ENCODE measurements at places on chromosomes 3 and 15.

GRCh38 chr3:8464668-8465067 is 37.0 kb upstream of the LMCD1 start:
- DNase-seq, result no peak

GRCh38 chr15:88385078-88385700 is 82.0 kb downstream of the MRPL46 start:
- no peak for DNase-seq

DNA sequence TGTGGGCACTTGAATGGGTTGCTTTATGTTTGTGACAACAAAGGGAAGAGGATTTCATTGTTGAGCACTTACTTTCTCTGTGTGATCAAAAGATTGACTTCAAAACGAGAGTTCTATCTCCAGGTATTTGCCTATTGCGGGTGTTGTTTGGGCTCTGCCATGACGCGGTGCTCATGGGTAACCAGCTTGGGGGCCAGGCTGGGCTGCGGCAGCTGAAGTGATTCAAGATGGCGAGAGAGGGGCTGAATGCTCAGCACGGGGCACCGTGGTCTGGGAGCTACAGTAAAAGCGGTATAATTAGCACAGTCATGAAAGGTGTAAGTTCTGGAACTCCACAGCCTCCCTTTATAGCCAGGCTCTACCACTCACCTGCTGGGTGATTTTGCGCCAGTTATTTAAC is 31.0 kb upstream of the ADCY5 start:
- no peak for DNase-seq

GRCh38 chr3:26291840-26292239 is 330.7 kb upstream of the LRRC3B start:
- no peak for DNase-seq

DNA sequence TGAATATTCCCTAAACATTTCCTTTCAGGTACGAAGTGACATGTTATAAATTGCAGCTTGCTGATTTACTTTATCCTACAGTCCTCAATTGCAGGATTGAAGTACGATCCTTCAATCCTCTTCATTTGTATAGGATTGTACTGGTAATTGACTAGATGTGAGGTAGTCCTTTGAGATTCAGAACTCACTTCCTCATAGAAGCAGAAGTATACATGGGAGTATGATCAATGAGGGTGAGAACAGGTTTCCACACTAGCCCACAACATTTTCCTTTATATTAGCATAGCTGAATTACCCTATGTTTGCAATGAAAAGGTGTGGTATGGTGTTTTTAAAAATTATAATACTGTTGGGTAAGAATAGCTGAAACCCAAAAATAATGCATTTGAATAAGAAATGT is 160.0 kb upstream of the UMPS start:
- DNase-seq, result no peak

GRCh38 chr3:147881933-147882332 is 472.8 kb downstream of the ZIC1 start:
- DNase-seq, result no peak
